Sigmoid colon (tissue), 7 donors: ENCODE measurements at places on chromosomes 12 and 14. TPM values are rescaled to one million over a fixed set of nuclear protein-coding genes. Genes with fewer than 3 reads are reported as not detected.

OR4K14 gene
- not detected for polyA plus RNA-seq

BDKRB1 gene
- 4.2 TPM for polyA plus RNA-seq

NFYB gene
- 38.4 TPM for polyA plus RNA-seq

SDSL gene
- polyA plus RNA-seq, result 24.3 TPM

KRT3 gene
- not detected for polyA plus RNA-seq

KCNH5 gene
- polyA plus RNA-seq, result 0.09 TPM

AQP6 gene
- polyA plus RNA-seq, result not detected

PLA2G1B gene
- polyA plus RNA-seq, result 7.8 TPM

C14orf39 gene
- not detected for polyA plus RNA-seq

TBC1D30 gene
- 3.5 TPM for polyA plus RNA-seq

TMEM132C gene
- not detected for polyA plus RNA-seq

SP7 gene
- polyA plus RNA-seq, result not detected

SYCP3 gene
- not detected for polyA plus RNA-seq

INHBC gene
- not detected for polyA plus RNA-seq

MAP1LC3B2 gene
- polyA plus RNA-seq, result 0.90 TPM

ACACB gene
- 36.0 TPM for polyA plus RNA-seq

ETFBKMT gene
- 2.3 TPM for polyA plus RNA-seq

TOMM20L gene
- polyA plus RNA-seq, result not detected

C12orf54 gene
- not detected for polyA plus RNA-seq

KRT71 gene
- polyA plus RNA-seq, result not detected

COX14 gene
- polyA plus RNA-seq, result 124 TPM
